ENCODE measurements at places on chromosomes 12 and 14.

DNA sequence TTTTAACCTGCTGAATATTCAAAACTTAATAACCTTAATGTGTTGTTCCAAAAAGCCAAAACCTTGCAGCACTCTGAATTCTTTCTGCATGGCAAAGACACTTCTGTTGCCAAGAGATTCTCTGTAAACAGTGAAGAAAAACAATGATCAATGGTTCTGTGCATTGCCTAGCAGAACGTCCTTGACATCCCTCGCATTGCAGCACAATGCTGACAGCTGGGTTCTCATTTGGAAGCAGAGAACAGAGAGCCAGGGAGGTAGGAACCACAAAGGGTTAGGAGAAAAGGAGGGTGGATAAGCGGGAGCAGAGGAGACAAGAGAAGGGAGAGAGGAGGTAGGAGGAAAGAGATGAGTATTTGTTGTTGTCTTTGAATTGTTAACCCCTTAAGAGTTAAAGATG lies 501.1 kb downstream of the NAV3 start:
- no peak for DNase-seq

GRCh38 chr14:35747379-35747778 lies 61.7 kb downstream of the RALGAPA1 start:
- no peak for DNase-seq

GRCh38 chr12:26798023-26798422 lies 35.0 kb downstream of the ITPR2 start:
- no peak for DNase-seq

- no peak for DNase-seq
Observed at GRCh38 chr12:124010687-124011086, 37.7 kb downstream of the ZNF664 start.

DNA sequence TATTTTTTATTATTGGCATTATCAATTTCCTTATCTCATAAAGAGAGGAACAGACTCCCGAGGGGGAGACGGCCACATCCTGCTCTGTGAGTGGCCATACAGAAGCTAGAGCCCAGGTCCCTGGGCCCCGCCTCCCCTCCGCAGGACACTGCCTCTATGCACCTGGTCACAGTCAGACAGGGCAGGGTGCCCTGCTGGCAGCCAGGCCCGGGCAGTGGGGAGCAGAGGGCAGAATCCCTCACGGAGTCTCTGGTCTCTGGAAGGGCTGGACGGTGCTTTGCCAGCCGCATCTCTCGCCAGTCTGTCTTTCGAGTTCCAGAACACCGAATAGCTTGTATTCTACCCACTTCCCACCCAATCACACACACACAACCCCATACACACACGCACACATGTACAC lies 16.4 kb upstream of the CACNA2D4 start:
- DNase-seq, result no peak

DNA sequence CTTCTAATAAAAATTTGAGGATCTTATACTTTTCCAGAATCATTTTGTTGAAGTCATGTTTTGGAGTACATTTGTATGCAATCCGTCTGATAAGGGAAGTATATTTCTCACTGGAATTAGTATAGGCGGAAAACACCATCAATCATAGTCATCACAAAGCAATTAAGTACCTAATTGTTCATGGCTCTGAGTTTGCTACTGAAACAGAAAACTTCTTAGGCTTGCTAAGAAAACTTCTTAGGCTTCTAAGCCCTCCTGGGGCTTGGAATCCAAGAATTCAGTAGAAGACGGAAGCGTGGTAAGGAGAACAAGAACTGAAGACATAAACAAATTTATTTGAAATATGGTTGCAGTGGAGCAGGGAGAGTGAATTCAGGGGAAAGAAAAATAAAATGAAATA lies 636.3 kb downstream of the DIO2 start:
- DNase-seq, result no peak

DNA sequence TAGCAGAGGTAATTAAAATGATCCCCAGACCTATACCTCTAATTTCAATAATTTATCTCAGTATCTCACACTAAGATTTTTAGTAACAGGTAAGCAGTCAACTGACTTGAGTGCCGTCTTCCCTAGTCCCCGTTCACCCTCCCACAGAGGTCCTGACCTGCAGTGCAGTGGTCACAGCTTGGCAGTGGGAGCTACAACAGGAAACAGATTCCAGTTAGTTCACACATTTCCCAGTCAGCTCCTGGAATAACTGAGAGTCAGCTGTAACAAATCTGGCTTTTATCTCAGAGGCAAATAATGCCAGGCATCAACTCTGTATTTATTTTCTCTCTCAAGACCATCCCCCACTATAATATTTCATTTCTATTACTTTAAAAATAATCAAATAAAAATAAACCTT lies 308.2 kb downstream of the ATP23 start:
- DNase-seq, result no peak

GRCh38 chr14:58725871-58726270 lies 88.1 kb downstream of the DACT1 start:
- no peak for DNase-seq

DNA sequence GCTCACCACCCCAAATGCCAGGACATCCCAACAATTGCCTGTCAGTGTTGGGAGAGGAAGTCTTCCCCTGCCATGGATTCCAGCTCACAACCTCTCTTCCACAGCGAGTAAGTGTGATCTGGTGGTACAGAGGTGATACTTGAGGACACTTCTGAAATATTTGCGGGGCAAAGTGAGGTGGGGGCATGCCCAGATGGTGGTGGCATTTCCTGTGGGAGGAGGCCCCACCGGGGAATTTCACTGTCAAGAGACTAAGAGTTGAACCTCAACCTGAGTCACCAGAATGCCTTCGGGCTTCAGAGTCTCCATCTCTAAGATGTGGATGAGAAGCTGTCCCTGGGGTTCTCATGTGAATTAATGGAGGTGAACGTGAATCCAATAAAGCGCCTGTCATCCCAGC lies 122.3 kb upstream of the RFLNA start:
- DNase-seq, result no peak

GRCh38 chr14:59389936-59390335 lies 75.2 kb downstream of the GPR135 start:
- no peak for DNase-seq

GRCh38 chr12:124927201-124928094 lies 13.0 kb upstream of the UBC start:
- DNase-seq, result no peak

- no peak for DNase-seq
Observed at GRCh38 chr12:109069307-109070271, 17.2 kb downstream of the USP30 start.

GRCh38 chr12:103905730-103906349 lies 24.4 kb upstream of the HSP90B1 start:
- DNase-seq, result no peak

DNA sequence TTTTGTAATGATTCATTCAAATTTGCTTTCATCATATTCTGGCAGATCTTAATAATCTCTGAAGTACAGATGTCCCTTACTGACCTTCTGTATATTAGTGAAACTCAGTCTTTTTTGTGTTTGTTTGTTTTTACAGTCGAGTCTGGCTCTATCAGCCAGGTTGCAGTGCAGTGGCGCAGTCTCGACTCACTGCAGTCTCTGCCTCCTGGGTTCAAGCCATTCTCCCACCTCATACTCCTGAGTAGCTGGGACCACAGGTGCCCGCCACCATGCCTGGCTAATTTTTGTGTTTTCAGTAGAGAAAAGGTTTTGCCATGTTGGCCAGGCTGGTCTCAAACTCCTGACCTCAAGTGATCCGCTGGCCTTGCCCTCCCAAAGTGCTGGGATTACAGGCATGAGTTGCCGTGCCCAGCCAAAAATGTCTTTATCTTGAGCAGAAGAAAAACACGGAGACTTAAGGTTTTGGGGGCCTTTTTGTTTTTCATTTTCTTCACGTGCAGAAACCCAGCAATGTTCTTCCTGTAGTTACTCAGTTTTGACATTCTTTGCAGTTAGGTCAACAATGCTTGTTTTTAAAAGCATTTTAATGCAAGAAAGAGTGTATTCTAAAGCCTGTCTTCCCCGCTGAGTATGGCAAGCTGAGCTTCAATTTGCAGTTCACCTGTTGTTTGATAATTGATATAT lies 79.5 kb downstream of the FAR2 start:
- DNase-seq, result no peak

DNA sequence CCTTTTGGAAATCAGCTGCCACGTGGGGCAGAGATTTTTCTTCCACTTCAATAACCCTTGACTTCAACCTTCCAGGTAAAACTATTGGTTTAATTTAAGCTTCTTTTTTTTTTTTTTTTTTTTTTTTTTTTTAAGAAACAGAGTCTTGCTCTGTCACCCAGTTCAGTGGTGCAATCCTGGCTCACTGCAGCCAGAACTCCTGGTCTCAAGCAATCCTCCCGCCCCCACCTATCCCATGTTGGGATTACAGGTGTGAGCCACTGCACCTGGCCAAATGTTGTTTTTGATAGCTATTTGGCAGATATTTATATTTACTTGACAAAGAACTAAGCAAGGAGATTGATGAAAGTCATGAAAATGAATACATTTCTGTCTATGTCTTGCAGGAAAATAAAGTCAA lies 65.1 kb downstream of the SINHCAF start:
- DNase-seq, result no peak

DNA sequence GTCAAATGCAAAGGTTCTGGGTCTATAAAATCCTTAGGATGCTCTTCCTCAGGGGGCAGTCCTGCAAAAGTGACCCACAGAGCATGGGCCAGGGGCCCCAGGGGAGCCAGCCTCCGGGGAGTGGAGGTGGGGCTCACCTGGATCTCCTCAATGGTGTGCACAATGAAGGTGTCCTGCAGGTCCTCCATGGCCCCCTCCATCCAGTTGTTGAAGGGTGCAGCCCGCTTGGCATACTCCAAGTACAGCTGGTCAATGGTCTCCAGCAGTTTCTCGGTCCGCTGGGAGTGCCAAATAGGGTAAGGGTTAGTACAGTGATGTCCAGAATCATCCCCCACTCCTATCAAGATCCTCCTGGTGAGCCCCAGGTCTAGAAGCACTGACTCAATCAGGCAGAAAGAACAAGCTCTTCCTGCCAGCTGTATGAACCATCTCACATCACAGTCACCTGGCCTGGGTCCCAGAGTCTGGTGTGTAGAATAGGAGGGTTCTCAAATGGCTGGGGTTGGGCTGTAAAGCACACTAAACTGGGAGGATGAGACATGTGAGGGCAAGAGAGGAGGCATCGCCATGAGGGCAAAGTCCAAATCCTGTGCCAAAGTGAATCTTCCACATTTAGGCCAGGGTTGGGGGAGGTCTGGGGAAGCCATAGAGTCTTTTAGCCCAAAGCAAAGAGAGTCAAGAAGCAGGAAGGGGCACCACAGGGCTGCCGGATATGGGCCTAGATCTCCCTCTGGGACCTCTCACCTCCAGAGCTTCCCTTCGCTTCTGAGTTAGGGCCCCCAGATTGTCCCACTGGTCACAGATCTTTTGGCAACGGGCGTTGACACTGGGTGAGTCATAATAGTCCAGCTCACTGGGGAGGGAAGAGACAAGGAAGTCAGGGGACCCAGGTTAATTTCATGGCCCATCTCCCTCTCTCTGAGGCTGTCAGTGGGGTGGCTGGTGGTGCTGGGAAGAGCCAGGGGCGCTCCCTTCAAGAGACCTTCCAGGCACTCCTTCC lies 91.5 kb upstream of the ZFP36L1 start:
- DNase-seq, result peak; percentile 53

GRCh38 chr14:92990456-92991430 lies 67.8 kb downstream of the CHGA start:
- peak; percentile 68 for DNase-seq

- DNase-seq, result no peak
Observed at GRCh38 chr12:25884920-25885234, 73.6 kb upstream of the RASSF8 start.

GRCh38 chr12:1580526-1580925 lies 13.9 kb downstream of the FBXL14 start:
- no peak for DNase-seq

- no peak for DNase-seq
Observed at GRCh38 chr12:91434081-91434480, 251.5 kb upstream of the DCN start.

- no peak for DNase-seq
Observed at GRCh38 chr12:132393245-132393795, 63.9 kb upstream of the GALNT9 start.

Measured in COR-L47 (cell line).